ENCODE measurements at places on chromosomes 6 and 20.
A peak's percentile ranks its signal among the peaks of the same experiment; 100 is the strongest.

DNA sequence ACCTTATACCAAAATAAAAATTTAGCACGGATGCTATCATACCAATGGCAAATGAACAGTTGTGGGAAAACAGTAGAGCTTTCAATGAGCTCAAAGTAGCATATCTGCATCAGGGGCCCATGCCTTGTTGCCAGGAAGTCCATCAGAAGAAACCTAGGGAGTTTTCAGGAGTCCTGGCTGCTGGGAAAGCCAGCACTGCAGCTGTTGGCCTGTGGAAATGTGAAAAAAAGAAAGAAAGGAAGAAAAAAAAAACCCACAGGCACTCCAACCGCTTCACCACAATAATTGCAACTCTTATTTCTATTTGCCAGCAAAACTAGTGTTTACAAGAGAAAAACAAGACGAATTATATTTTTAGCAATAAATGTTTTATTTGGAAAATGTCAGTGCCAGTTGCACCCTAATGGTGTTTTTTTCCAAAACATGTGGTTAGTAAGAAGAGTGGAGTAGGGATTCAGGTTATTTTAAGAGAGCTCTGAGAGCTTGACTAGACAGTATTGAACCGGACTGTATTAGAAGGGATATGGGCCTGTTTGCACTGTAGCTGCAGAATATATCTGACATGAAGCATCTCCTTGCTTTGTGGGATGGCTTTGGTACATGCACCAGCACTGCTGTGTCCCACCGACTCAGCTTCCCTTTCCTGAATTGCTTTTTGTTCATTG lies 137.3 kb downstream of the CCDC170 start:
- peaks cover 24% of the 10 kb centered on the region for H3K4me1 ChIP-seq
- H3K27ac ChIP-seq, result no peak overlapping the region
- H3K27me3 ChIP-seq, result no peaks in the 10 kb centered on the region
- no peak for DNase-seq
- no peak overlapping the region for H3K4me3 ChIP-seq
- H3K36me3 ChIP-seq, result no peaks in the 10 kb centered on the region

GRCh38 chr6:11429577-11429976 lies 108.0 kb upstream of the TMEM170B start:
- H3K27ac ChIP-seq, result peak overlapping the region; percentile 37
- peaks cover 43% of the 10 kb centered on the region for H3K4me1 ChIP-seq
- no peak for DNase-seq
- no peaks in the 10 kb centered on the region for H3K36me3 ChIP-seq

GRCh38 chr20:13231031-13231752 lies 10.1 kb downstream of the ISM1 start:
- H3K27ac ChIP-seq, result no peak overlapping the region
- no peak overlapping the region for H3K4me3 ChIP-seq
- H3K4me1 ChIP-seq, result peaks cover 8% of the 10 kb centered on the region
- no peaks in the 10 kb centered on the region for H3K27me3 ChIP-seq
- DNase-seq, result no peak
- peaks cover 3% of the 10 kb centered on the region for H3K36me3 ChIP-seq

DNA sequence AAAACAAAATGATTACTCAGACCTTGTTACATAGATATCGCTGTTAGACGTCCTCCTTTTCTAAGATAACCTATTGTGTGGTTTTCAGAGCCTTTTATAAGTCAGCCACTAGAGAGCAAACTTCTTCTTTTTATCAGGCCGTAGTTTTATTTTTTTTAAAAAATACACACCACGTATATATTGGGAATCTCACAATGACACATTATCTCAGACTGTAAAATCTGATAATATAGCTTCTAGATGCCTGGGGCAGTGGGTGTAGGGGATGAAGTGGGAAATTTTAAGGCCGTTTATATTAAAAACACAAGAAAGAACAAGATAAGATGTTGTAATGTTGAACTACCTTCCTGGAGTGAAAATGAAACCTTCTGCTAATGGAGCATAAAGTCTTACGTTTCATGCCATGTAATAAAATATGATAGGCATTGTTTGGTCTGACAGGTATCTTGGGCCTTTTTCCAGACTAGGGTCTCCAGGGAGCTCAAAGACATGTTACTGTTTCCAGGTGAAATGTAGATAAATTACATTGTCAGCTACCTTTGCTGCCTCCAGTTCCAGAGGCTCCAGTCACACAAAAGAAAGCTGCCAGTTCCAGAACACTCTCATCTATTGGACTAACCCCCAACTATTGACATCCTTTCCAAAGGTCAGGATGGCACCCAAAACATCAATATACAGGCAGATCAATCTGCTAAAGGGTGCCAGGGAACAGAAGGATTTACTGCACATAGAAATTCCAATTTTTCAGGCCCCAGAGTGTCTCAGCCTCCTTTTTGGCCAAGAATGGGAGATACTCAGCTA lies 130.2 kb upstream of the AKIRIN2 start:
- no peak for DNase-seq
- H3K4me3 ChIP-seq, result no peak overlapping the region
- no peaks in the 10 kb centered on the region for H3K27me3 ChIP-seq
- H3K36me3 ChIP-seq, result no peaks in the 10 kb centered on the region

DNA sequence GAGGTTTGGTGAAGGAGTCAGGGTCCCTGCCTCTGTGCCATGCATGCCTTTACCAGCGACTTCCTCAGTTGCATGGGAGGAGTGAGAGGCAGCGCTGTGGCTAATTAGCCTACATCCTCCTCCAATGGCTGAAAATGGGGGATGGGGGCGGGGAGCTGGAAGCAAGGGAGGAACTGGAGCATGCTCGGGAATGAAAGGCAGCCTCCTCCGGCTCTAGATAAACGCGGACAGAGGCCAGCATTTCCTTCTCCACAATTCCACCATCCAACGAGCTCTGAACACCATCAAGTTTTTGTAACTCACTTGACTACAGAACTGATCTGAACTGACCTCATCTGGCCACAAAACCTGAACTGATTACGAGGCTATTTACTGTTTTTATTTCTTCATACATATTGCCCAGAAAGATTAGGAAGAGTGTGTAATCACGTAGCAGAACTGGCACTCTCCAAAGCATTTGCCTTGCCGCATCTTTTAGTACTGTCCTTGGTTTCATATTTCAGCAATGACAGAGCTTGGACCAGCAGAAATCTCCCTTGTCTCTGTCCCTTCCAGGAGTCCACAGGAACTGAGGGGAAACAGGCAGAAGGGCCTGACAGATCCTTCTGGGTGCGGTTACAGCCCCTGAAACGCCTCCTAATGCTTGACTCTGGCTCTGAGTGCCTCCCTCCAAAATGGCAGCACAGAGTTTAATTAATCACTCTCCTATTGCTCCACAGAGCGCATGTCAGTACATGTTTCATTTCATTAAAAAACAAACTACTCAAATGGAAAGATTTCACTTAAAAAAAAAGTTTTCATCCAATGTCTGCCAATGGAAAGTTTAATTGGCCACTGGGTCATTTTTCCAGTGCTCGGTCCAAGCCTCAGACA lies 58.2 kb upstream of the TRAF3IP2 start:
- no peaks in the 10 kb centered on the region for H3K27me3 ChIP-seq
- peaks cover 65% of the 10 kb centered on the region for H3K4me1 ChIP-seq
- H3K36me3 ChIP-seq, result no peaks in the 10 kb centered on the region
- peak; percentile 84 for DNase-seq
- H3K4me3 ChIP-seq, result peak overlapping the region; percentile 50
- peak overlapping the region; percentile 94 for H3K27ac ChIP-seq

DNA sequence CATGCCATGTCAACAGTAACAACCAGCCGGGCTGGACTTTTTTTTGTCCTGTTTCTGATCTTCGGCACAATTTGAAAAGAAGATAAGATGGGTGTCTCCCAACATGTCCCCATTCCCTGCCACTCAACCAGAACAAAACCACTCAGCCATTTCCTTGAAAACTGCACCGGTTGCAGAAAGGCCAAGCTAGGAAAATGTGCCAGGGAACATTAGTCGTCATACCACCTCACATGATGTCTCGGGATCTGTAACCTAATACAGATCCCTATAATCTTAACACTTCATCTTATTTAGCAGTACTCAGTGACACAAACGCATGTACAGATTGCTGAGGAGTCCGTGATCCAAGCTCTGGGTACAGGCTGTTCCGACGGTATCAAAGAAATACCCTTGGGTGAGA lies 46.5 kb downstream of the ALDH8A1 start:
- DNase-seq, result no peak
- H3K4me3 ChIP-seq, result no peak overlapping the region
- H3K27ac ChIP-seq, result no peak overlapping the region
- no peaks in the 10 kb centered on the region for H3K36me3 ChIP-seq
- no peaks in the 10 kb centered on the region for H3K4me1 ChIP-seq

GRCh38 chr20:63093966-63094766 lies 87.4 kb upstream of the BHLHE23 start:
- H3K36me3 ChIP-seq, result no peaks in the 10 kb centered on the region
- no peaks in the 10 kb centered on the region for H3K27me3 ChIP-seq
- H3K4me1 ChIP-seq, result no peaks in the 10 kb centered on the region

- no peak for DNase-seq
- peak overlapping the region; percentile 94 for H3K27ac ChIP-seq
- H3K36me3 ChIP-seq, result peaks cover 8% of the 10 kb centered on the region
- H3K4me1 ChIP-seq, result peaks cover 40% of the 10 kb centered on the region
- H3K27me3 ChIP-seq, result no peaks in the 10 kb centered on the region
- H3K4me3 ChIP-seq, result no peak overlapping the region
These were observed 71.0 kb downstream of the SSR1 start for GRCh38 chr6:7241709-7242645.

DNA sequence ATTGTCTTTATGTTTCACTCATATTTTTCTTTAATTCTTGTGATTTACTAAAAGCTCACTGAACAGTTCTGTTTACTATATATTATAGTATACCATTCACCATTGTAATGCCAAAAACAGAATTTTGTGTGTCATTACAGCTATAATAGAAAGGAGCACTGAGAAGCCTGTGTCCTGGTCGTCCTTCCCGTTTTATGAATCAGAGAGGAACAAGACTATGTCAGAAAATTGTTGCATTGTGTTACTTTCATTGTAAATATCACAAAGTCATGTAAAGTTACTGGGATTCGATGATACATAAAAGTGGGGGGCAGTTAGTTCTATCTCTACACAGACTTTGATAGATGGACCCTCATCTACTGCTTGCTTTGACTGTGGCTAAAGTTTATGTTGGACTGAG lies 145.1 kb downstream of the QKI start:
- H3K36me3 ChIP-seq, result peaks cover 26% of the 10 kb centered on the region
- DNase-seq, result no peak
- peaks cover 19% of the 10 kb centered on the region for H3K4me1 ChIP-seq

GRCh38 chr6:12533586-12533985 lies 183.0 kb upstream of the PHACTR1 start:
- H3K27me3 ChIP-seq, result no peaks in the 10 kb centered on the region
- no peak overlapping the region for H3K4me3 ChIP-seq
- H3K27ac ChIP-seq, result no peak overlapping the region

- no peaks in the 10 kb centered on the region for H3K27me3 ChIP-seq
- H3K4me1 ChIP-seq, result peaks cover 38% of the 10 kb centered on the region
- DNase-seq, result no peak
- H3K27ac ChIP-seq, result no peak overlapping the region
These were observed 18.8 kb downstream of the SYNDIG1 start for GRCh38 chr20:24488064-24488799.

DNA sequence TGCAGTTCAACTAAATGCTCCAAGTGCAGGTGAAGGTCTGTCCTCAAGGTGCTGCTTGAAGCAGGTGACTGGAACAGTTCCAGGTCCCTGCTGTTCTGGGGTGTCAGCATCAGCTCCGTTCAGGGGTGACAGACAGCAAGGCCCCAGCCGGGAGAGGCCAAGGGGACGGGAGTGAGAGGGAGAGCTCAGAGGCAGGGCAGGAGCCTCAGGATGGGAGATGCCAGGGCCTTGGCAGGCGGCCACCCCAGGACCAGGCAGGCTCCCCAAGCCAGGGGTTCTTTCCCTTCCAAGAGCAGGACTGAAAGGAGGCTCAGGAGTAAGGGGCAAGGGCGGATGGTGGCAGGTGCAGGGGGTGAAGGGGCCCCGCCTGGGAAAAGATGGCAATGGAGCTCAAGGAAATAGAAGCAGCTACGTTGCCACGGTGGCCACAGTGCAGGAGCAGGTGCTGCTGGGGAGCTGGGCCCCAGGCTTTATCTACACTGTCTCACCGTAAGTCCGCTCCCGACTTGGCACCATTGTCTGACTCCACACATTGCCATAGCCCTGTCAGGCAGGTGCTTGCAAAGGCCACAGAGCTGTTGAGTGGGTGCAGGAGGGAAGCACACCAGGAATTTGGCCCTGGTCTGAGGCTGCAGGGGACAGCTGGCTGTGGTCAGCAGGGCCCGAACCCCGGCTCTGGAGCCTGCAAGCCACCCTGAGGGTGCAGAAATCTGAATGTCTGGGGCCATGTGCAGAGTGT lies 43.1 kb downstream of the ERMARD start:
- H3K27me3 ChIP-seq, result peaks cover 25% of the 10 kb centered on the region
- H3K36me3 ChIP-seq, result no peaks in the 10 kb centered on the region
- peaks cover 10% of the 10 kb centered on the region for H3K4me1 ChIP-seq
- no peak for DNase-seq

DNA sequence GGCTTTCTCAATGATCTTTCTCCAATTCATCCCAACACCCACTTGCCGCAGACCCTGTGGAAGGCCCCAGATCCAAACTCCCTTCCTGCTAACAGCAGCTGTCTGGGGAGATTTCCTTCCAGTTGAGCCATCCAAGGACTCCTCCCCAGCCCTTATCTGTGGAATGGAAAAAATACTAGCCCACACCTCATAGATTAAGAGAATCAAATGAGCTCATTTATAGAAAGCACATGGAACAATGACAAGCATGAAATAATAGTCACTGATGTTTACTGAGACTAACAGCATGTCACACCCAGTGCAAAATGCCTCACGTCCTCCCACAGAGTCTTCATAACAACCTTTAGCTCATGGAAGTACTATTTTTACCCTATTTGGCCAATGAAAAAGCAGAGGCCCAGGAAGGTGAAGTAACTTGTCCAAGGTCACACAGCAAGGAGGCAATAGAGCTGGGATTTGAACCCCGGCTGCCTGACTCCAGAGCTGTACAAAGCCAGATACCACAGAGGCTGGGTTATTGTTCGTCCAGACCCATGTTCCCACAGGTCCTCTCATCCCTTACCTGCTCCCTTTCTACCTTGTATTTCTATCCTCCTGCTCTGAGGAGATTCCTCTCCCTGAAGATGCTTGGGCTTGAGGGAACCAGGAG lies 23.4 kb upstream of the PTGIS start:
- peaks cover 6% of the 10 kb centered on the region for H3K4me1 ChIP-seq
- H3K27ac ChIP-seq, result no peak overlapping the region
- no peaks in the 10 kb centered on the region for H3K36me3 ChIP-seq
- H3K4me3 ChIP-seq, result no peak overlapping the region
- no peak for DNase-seq
- no peaks in the 10 kb centered on the region for H3K27me3 ChIP-seq

GRCh38 chr6:6169141-6169540 lies 151.3 kb downstream of the F13A1 start:
- peaks cover 13% of the 10 kb centered on the region for H3K4me1 ChIP-seq
- H3K27me3 ChIP-seq, result peaks cover 8% of the 10 kb centered on the region
- H3K27ac ChIP-seq, result no peak overlapping the region
- H3K36me3 ChIP-seq, result no peaks in the 10 kb centered on the region
- DNase-seq, result no peak
